ENCODE measurements at places on chromosomes 6 and 20.

GRCh38 chr6:159257846-159258245 lies 88.6 kb downstream of the FNDC1 start:
- peak; percentile 90 for DNase-seq

GRCh38 chr6:136251394-136251793 lies 1.3 kb upstream of the MTFR2 start:
- no peak for DNase-seq

DNA sequence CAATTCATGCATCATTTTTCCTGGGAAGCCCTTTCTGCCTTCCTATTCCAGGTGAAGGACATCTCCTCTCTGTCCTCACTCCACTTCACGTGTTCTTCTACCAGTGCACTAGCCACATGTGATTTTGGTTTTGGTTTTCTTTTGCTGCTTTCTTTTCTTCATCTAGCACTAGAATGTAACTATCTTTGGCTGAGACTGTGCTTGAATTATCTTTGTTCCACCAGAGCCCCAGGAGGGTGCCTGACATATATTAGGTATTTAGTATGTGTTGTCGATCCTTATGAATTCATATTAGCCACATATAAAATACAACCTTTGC lies 79.9 kb downstream of the VGLL2 start:
- DNase-seq: no peak

GRCh38 chr6:1315560-1316386 lies 3.9 kb downstream of the FOXQ1 start:
- DNase-seq: no peak

GRCh38 chr6:10205892-10206291 lies 209.0 kb downstream of the TFAP2A start:
- no peak for DNase-seq

DNA sequence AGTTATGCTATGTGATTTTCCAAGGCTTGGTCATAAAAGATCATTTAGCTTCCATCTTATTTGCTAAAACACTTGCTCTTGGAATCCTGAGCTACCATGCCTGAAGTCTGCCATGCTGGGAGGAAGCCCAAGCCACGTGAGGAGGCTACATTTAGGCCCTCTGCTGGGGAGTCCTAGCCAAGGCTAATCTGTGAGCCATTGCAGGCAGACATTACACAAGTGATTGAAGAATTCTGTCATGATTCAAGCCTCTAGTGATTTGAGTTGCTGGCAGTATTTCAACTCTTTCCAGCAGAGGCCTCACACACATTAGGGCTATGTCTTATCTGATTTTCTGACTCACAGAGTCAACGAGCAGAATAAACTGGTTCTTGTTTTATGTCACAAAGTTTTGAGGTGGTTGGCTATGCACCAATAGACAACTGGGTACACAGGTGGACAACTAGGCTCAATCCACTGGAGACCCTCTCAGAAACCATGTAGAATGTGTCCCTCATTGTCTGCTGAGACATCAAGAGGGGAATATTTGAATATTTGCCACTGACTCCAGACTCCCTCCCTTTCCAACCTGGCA lies 227.2 kb upstream of the SULF2 start:
- peak; percentile 57 for DNase-seq

GRCh38 chr6:161265975-161266374 lies 7.9 kb downstream of the AGPAT4 start:
- DNase-seq: no peak

- DNase-seq: no peak
Measured at GRCh38 chr6:158711264-158711663, 61.4 kb downstream of the SYTL3 start.

- DNase-seq: no peak
Measured at GRCh38 chr20:25355011-25355595, 35.5 kb downstream of the ABHD12 start.

DNA sequence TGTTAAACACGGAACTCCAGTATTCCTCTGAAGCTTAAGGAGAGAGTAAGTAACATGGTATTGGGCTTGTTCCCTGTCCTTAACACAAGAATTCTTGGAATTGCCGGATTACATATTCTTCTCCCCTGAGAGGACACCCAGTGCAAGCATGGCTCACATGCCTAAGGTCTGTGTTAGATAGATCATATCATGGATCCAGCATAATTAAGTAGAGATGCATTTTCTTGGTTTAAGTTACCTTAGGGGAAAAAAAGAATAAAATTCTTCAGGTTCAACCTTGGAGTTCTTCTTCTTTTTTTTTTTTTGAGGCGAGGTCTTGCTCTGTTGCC lies 53.9 kb downstream of the AKAP12 start:
- no peak for DNase-seq

DNA sequence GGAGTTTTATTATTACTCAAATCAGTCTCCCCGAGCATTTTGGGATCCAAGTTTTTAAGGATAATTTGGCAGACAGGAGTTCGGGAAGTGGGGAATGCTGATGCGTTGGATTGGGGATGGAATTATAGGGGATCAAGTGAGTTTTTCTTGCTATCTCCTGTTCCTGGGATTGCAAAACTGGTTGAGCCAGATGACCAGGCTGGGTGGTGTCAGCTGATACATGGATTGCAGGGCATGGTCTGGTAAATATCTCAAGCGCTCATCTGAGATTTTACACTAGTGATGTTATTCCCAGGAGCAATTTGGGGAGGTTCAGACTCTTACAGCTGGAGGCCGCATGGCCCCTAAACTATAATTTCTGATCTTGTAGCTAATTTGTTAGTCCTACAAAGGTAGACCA lies 54.7 kb downstream of the ENPP1 start:
- DNase-seq: no peak

DNA sequence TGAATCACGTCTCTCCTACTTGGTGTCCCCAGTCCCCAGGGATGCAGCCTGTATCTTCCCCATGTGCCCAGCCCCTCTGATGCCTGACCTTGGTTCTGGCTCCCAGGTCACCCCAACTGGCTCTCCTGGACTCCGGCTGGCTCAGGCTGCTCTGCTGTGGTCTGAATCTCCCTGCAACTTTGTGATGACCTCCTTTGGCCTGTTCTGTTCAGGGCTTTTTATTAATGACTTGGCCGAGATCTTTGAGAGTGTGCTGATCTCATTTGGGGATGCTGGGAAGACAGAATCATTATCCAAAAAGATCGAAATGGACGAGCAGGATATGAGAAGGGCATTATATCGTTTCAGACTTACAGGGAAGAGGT lies 67.4 kb downstream of the IGF2R start:
- no peak for DNase-seq

DNA sequence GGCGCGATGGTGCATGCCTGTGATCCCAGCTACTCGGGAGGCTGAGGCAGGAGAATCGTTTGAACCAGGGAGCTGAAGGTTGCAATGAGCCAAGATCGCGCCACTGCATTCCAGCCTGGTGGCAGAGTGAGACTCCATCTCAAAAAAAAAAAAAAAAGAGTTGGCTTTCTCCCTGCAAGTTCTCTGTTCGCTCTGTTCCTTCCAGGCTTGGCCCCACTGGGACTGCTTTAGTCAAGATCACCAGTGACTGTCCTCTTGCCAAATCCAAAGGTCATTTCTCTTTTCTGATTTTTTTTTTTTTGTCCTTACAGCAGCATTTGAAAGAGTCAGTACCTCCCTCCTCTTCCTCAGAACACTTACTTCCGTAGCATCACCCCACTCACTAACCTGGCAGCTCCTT lies 10.8 kb upstream of the GNRH2 start:
- DNase-seq: no peak

DNA sequence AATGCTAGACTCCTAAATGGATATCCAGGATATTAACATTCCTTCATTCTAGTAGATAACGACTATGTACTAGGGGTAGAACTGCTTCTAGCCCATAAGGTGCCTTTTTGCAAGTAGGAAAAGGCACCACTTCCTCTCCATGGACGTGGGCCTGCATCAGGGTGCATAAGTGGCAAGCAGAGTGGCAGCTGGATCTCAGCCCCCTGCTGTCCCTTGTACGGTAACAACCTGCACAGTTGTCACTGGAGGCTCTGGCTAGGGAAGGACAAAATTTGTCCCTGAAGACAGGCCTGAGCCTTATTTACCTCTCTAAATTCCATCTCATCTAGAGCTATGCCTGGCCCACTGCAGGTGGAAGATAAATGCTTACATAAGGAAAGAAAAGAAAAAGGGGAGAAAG lies 42.5 kb upstream of the SAYSD1 start:
- no peak for DNase-seq

GRCh38 chr6:52611833-52612232 lies 35.0 kb upstream of the TRAM2 start:
- DNase-seq: no peak

- no peak for DNase-seq
Measured at GRCh38 chr6:33745548-33745947, 1.2 kb downstream of the IP6K3 start.

DNA sequence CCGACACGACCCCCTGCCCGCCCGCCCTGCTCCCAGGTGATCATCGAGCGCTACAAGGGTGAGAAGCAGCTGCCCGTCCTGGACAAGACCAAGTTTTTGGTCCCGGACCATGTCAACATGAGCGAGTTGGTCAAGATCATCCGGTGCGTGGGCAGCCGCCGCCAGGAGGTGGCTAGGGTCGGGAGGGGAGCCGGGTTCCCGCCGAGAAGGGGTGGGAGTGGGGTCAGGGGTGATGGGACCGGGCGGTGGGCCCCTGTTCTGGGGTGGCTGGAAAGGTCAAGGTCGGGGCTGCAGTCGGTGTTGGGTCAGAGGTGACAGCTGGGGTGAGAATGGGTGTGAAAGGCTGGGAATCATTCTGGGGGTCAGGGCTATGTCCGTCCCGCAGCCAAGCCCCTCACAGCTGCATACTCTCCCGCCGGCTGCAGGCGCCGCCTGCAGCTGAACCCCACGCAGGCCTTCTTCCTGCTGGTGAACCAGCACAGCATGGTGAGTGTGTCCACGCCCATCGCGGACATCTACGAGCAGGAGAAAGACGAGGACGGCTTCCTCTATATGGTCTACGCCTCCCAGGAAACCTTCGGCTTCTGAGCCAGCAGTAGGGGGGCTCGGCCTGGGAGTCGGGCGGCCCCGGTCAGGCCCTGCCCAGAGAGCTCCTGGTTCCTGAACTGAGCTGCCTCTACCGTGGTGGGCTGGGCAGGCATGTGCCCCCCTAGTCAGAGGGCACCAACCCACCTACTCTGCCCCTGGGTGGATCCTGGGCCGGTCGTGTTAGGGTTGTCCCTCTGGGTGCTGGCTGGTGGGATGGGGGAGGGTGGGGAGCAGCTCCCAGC lies 1.0 kb downstream of the MAP1LC3A start:
- DNase-seq: no peak

DNA sequence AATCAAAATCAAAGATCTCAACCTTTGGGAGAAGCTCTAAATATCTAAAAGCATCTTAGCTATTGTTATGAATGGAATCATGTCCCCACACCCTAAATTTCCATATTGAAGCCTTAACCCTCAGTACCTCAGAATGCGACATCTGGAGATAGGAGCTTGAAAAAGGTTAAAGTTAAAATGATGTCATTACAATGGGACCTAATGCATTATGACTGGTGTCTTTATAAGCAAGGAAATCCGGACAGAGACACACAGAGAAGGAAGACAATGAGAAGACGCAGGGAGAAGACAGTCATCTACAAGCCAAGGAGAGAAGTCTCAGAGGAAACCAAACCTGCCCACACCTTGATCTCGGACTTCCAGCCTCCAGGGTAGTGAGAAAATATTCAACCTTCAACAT lies 46.1 kb downstream of the KIF13A start:
- DNase-seq: no peak

GRCh38 chr6:168641446-168641845 lies 200.5 kb downstream of the SMOC2 start:
- DNase-seq: no peak

- no peak for DNase-seq
Measured at GRCh38 chr20:63206878-63207277, 9.1 kb downstream of the YTHDF1 start.

- DNase-seq: no peak
Measured at GRCh38 chr6:119348748-119349360, 707 bp downstream of the MAN1A1 start.

DNA sequence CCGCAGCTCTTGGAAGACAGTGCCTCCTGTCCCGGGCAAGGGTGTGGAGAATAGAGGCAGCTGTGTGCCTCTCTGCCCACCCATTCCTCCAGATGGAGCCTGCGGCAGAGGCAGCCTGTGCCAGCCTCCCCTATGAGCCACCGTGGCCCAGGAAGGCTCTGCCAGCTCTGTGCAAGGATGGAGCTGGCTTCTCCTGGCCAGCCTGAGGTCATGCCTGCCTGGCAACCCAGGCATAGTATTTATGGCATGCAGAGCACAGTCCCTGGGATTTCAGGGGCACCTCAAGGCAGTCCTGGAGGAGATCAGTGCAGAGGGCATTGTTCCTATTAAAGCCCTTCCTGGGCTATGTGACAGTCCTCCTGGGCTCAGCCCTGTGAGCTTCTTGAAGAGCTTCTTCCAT lies 1.5 kb downstream of the EPB41L1 start:
- no peak for DNase-seq

DNA sequence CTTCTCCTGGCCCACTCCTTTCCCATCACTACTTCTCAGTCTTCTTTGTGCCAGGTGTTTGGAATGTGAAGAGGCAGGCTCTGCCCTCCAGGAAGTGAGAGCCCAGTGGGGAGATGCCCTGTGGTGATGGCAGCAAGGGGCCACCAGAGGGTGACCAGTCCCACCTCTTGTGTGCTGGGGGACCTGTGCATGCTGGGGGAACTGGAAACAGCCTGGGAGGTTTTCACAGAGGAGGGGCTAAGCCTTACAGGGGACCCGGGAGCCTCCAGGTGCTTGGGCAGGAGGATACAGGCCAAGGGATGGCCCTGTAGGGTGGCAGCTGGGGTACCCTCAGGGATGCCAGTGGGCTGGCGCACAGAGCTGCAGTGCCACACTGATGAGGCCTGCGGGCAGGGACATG lies 72.3 kb downstream of the RAMACL start:
- DNase-seq: no peak

GRCh38 chr6:129236001-129236517 lies 353.1 kb downstream of the LAMA2 start:
- DNase-seq: no peak

- DNase-seq: no peak
Measured at GRCh38 chr6:38434051-38434450, 205.7 kb downstream of the BTBD9 start.

DNA sequence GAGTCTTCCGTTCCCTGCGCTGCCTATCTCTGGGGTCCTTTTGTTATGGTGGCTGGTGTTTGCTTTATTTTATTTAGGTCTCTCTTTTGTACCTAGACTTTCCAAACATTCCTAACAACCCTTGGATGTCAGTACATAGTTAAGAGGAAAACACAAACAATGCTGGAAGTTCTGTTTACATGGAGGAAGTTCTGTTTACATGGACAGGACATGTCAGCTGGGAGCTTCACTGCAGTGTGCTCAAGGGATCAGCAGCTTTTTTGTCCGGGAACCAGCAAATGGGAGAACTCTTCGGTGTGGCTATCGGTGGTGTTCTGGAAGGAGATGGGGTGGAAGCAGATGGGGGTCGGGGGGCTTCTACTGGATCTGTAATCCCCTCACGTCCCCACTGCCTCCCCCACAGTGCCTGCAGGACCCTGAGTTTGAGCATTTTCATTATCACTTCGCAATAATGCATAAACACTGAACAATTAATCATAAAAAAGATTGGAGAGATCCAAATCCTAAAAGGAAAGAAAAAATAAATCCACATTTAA lies 2.7 kb downstream of the SERPINB6 start:
- no peak for DNase-seq

DNA sequence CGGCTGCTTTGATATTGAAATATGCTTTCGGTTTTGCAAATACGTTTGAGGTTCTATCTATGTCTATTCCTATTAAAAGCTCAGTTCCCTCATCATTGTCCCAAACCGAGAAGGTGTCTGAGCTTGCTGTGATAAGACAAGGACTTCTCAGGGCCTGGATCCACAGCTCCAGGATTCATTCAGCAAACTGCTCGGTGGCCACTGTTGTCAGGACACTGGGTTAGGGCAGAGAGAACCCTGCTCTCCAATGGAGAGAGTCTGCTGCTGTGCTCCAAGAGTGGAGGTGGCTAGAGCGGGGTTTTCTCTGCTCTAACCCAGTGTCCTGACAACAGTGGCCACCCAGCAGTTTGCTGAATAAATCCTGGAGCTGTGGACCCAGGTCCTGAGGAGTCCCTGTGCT lies 198.5 kb downstream of the CDH4 start:
- no peak for DNase-seq
